ENCODE measurements at places on chromosomes 4 and X.

DNA sequence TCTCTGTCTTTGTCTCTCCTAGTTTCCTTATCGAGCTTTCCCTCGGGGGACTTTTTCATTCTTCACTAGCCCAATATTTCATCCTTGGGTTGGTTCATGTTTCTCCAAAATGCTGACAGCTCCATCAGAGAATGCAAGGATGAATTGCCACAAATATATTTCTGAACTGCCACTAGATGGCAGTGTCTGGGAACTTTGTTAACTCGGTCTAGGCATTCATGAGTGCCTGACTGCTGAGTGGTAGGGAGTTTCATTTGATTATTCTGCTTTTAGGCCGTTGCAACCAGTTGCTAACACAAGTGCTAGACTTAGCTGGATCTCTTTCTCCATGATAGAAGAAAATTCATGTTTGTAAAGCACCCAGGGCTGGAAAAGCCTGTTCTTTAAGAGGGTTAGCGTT, 73.5 kb upstream of the RAP2C start:
- DNase-seq = peak; percentile 26

DNA sequence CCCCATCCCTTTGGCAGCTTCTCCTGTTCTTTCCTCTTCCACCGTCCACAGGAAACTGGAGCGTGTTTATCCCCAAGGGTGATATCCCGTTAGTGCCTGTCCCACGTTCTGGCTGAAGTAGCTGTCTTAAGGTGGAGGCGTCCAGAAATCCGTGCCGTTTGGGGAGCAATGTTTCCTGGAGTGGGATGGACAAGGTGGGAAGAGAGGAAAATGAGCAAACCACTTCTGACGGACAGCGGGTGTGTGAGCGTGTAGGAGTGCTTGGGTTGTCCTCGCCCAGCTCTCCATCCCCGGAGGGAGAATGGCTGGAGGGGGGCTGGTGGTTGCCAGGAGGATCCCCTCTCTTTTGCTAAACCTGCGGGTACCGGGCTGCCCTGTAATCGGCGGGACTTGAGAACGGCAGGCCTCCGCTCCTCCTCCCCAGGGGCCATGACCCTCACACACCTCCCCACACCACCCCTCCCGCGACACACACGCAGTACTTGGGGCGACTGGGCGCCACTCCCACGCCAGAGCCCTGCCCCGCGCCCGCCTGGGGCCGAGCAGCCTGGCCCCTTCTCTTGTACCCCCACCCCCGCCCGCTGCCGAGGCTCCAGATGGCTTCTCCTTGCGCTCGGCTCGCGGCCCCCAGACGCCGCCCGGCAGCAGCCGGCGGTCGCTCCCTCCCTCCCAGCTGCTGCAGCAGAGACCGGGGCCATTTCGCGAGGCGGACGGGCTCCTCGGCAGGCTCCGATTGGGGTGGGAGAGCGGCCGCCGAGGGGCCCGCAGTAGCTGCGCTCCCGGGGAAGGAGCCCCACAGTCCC, 13.9 kb upstream of the PRDM8 start:
- DNase-seq = peak; percentile 31

DNA sequence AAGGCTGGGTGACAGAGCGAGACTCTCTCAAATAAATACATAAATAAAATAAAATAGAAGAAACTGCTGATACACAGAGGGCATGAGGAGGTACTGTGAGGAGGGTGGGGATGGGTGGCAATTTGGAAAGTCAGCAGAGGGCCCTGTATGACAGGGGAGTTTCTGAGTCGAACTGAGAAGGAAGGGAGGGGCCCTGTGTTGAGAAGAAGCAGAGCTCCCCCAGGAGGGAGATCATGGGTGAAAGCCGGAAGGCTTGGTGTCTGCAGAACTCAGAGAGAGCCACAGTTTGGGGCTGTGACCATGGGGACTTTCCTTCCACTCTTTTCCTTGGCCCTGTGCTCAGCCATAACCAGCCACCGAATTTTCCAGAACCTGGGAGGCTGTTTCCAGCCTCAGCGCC, 24.8 kb upstream of the AFAP1 start:
- no peak for DNase-seq

DNA sequence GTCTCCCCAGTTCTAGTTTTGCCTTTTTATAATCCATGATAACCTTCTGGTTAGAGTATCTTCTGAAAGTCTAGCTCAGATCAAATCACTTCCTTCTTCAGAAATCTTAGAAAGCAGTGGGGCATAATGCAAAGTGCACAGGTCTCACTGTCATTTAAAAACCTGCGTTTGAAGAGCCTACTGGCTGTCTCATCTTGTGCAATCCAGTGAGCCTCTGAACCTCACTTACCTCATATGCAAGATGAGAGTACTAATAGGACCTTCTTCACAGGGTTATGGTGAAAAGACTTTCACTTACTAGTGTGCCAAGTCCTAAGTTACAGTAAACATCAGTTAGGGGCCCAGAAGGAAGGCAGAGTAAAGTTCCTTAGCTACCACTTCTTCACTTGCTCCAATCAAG, 131.4 kb downstream of the ENOX2 start:
- DNase-seq = no peak

- peak; percentile 37 for DNase-seq
Measured at GRCh38 chr4:184817494-184818215, 8.1 kb downstream of the ACSL1 start.

- no peak for DNase-seq
Measured at GRCh38 chr4:147616849-147617172, 386 bp upstream of the TMEM184C start.

DNA sequence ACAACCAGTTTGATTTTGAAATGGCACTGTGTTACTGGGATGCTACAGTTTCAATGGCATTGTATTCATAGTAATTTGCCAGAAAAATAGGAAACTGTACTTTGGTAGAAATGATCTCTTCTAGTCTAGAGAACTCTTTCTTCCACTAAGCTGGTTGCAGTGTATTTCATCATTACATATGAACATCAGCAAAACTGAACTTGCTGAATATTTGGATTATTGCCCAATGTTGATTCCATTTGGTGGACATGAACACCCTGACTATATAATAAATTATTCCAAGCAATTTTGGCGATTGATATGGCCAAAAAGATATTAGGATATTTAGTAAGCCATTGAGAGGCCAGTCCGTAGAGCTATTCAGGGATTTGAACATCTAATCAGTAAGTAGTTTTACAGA, 191.8 kb upstream of the CXorf66 start:
- DNase-seq = no peak

GRCh38 chr4:6917461-6918271, 8.0 kb downstream of the TBC1D14 start:
- DNase-seq = peak; percentile 79

DNA sequence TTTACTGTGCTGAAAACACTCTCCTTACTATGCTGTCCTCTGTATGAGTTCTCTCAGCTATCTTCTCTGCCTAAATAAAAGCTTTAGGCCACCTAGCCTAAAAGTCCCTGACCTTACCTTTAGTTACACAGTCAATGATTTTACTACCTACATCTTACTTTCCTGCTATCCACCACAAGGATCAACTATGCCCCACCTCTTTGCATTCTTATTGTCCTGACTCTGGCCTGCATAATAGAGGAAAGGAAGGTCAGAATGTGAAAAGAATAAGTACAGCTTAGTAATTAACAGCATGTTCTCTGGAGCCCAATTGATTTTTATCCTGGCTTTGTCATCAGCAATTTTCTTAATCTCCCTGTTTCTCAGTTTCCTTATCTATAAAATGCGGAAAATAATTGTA, 1257.8 kb downstream of the RPA4 start:
- DNase-seq = no peak

Measured in adrenal gland (tissue), 19 donors.